ENCODE measurements at places on chromosomes 13 and 19.

DNA sequence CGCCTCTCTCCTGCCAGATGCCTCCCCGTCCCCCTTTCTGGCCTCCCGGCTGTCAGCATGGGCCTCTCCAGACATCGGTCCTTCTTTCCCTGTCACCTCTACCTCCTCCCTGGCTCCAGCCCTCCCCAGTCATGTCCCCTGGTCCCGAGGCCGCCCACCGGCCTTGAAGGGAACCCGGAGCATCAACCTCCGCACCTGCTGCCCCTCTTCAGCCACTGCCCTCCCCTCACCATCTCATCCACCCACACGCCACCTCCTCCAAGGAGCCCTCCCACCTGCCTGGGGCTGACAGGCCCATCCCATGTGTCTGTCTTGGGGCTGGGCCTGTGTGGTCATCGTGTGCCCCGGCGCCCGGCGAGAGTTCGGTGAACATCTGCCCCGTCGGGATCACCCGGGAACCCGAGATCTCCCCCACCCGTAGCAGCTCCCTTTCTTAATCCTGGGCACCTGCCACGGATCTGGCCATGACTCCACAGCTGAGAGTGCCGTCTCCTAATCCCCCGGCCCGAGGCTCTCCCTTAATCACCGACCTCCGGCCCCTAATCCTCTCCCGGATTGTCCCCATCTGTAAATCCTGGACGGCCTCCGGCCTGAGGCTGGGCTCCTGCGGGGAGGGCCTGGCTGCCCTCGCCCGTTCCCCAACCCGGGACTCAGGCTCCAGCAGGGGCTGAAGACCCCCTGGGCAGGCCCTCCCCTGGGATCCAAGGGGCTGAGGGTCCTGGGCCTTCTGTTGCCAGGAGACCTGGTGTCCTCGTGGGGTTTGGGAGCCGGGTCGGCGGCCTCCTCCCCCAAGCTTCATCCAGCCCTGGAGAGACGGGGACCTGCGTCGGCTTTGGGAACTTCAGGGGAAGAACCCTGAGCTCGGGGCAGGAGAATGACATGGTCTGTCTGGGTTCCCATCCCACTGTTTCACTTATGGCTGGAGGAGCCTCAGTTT lies 5.9 kb downstream of the HCN2 start:
- DNase-seq: no peak

GRCh38 chr19:17327654-17328516 lies 6.8 kb downstream of the ANO8 start:
- no peak for DNase-seq

DNA sequence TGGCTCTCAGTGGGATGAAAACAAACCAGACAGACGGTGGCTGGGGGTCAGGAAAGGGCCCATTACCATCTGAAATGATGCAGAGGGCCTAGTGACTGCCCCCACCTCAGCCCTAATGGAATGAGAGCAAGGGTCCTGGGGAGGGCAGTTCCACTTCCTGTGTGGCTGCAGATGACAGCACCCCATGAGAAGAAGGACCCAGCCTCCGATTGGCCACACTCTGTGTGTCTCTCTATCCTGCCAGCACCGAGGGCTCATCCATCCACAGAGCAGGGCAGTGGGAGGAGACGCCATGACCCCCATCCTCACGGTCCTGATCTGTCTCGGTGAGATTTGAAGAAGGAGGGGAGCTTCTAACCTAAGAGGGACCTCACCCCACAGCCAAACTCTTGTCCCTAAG lies 498 bp downstream of the LILRB1 start:
- no peak for DNase-seq

DNA sequence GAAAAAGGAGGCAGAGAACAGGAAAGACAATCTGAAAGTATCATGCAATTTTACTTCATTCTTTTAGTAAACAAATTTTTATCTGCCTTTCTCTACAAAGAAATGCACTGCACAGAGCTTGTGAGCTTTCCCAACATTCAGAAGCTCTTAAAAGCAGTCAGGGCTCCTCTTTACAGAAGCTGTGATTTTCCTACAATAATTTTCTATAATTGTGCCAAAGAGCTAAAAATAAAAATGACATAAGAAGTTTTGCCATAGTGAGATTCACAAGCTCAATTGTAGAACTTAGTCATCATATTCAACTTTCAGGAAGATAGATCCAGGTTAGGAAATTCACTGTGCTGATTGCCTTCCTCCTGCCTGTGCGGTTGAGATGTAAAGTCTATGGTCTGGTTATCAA lies 341.4 kb downstream of the PCDH9 start:
- DNase-seq: no peak

- no peak for DNase-seq
These were observed 149 bp downstream of the MED26 start for GRCh38 chr19:16627928-16628182.

DNA sequence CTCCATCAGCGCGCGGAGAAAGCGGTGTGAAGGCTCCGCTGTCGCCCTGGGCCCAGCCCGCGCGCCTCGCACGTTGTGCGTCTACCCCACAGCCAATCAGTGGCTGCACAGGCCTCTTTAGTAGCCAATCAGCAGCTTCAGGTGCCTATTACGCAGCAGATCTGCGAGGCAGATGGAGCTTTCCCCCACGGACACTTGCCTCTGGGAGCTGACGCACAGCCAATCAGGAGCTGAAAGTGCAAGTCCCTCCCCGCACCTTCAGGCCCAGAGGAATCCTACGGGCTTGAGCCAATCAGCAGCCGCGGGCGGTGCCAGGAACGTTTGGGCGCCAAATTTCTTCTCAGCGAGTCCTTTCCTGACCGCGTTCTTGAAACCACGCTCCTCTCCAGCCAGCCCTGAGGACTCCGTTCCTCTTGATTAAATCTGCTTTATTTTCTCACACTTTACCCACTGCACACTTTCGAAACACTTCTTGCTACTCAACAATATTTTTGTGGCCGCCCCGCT lies 39.9 kb downstream of the SIGLEC7 start:
- DNase-seq: no peak

DNA sequence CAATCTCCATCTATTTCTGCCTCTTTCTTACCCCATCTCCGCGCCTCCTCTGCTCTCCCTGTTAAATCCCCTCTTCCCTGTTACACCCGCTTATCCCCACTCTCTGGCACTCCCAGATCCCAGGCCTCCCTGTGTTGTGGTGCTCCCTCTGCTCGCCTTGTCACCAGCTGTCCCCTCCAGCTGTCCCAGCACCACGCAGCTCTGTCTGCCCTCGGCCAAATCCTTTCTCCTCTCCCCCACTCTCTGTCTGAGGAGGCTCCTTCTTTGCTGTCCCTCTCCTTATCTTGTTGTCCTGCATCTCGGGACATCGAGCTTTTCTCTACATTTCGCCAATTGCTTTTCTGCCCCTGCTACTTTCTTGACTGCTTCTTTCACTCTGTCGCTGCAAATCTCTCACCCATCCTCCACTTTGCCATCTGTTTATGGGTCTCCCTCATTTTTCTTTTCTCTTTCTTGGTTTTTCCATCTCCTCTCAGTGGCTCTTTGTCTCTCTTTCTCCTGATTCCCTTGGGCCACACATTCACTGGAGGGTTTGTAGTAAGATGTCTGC lies 941 bp downstream of the ZNF160 start:
- no peak for DNase-seq

GRCh38 chr19:22832031-22832762 lies at the start of gene ZNF723:
Gene ZNF723, plus strand, starts transcription at chr19:22832291. Its CDS starts 89 bp downstream, at chr19:22832380.
- DNase-seq: no peak

GRCh38 chr13:46352805-46353204 lies 34.2 kb downstream of the RUBCNL start:
- DNase-seq: no peak

GRCh38 chr13:72072261-72072660 lies 205.3 kb upstream of the DACH1 start:
- no peak for DNase-seq

GRCh38 chr19:5587071-5587455 lies 19.3 kb upstream of the TINCR start:
- DNase-seq: no peak

DNA sequence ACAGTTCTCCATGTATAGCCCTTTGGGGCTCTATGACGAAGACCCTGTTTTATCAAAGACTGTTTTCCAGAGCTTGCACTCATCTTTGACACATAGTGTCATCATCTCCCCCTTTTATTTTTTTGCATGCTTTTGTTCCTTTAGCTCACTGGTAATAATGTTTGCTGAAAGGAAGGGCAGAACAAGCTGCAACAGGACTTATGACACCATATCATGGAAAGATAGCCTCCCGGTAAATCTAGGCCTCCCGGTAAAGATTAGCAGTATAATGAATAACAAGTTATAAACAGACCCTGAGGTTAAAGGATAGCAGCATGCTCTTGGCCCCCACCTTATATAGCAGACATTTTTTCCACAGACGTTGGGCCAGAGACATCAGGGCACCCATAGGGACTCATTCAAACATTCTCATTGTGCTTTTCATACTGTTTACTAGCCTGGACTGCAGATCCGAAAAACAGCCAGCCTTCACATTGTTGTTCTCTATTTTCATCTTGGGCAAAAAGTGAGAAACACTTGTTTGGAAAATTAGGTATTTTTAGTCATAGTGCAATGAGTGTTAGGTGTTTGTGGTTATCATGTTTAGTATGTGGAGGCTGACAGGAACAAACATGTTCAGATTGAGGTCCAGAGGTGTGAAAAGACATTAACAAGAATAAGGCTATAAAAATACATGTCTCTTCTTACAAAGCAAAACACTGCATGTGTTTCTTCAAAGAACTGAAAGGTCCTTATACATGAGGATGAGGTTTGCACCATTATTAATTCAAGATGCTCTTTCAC lies 136.9 kb upstream of the SPRY2 start:
- no peak for DNase-seq

DNA sequence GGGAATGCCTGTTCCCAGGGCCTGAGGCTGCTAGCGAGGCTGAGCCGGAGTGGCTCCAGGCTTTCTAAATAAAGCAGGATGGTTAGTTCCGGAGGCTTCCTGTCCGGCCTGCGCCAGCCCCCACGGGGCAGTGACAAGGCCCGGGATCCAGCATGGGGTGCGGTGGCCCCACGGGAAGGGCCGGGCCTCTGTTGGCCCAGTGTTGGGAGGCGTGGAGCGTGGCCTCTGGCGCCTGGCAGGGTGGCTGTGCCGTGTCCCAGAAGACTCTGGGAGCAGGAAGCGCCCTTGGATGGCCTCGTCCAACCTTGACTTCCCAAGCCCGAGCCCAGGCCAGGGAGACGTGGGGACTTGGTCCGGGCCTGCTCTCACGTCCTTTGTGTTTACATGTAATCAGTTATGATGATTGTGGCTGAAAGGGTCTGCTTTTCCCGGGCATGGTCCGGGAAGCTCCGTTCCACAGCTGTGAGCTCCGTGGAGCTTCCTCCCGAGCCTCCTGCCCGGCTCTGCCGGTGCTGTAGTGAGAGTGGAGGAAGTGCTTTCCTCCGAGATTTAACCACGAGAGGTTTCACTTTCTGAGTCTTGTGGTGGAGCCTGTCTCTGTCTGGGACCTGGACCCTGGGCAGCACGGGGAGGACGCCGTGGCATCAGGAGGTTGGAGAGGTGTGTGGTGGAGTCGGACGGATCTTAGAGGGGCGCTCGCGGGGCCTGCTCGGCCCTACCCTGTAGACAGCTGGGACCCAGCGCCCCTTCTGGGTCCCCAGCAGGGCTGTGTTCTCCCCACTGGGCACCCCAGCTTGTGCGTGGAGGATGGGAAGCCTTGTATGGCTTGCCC lies 4.6 kb downstream of the GNA11 start:
- DNase-seq: no peak

DNA sequence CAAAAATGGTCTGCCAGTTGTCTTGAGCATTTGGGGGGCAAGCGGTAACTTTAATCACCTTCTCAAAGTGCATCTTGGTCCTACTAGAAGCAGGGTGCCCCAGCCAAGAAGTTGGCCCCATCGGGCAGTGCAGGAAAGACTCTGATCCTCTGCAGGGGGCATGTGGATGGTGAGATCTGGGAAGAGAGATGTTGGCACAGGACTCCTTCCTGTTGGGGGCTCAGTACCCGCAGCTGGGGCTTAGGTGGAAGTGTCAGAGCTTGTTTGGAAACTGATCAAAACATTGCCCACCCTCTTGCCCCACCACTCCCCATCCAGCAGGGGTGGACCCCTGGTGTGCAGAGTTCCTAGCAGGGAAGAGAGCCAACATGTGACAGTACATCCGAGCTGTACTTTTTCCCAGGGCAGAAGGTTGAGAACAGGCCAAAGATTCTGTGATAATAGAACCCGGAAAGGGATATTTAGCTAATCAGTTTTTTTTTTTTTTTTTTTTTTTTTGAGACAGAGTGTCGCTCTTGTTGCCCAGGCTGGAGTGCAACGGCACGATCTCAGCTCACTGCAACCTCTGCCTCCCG lies 8.8 kb downstream of the RRAS start:
- DNase-seq: no peak

- no peak for DNase-seq
These were observed 1.8 kb upstream of the UBE2M start for GRCh38 chr19:58560007-58560887.
